ENCODE measurements at places on chromosomes 11 and 22.
A peak's percentile ranks its signal among the peaks of the same experiment; 100 is the strongest.

- no peak for DNase-seq
Measured at GRCh38 chr22:45970705-45971407, 6.1 kb downstream of the WNT7B start.

DNA sequence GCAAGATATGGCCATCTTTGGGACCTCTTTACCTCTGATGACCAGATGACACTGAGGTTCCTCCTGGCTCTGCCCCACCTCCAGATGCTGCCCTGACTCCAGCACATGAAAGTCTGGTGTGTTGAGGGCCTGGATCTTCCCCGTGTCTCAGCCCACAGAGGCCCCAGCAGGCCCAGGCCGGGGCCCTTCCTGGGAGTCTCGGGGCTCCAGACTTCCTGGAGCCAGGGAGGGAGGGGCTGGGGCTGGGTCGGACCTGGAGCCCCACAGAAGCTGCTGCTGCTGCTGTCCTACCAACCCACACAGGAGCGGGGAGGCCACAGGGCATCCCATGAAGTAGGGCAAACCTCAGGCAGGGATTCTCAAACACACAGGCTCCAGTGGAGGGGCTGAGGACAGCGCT is 32.2 kb upstream of the WNT11 start:
- DNase-seq, result no peak

DNA sequence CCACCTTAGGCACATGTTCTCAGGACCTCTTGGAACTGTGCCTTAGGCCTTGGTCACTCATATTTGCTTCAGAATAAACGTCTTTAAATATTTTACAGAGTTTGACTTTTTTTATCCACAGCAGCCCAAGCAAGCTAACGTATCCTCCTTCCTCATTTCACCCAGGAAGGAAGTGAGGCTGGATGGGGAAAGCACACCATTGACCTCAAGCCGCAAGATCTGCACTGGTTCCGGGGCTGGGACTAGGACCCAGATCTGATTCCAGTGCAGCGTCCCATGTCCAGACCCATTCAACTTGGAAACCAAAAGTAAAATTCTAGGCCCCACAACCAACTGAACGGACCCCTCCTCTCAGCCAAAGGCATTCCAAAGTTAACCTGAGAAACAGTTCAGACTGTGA is 2.4 kb upstream of the LGALS12 start:
- no peak for DNase-seq

DNA sequence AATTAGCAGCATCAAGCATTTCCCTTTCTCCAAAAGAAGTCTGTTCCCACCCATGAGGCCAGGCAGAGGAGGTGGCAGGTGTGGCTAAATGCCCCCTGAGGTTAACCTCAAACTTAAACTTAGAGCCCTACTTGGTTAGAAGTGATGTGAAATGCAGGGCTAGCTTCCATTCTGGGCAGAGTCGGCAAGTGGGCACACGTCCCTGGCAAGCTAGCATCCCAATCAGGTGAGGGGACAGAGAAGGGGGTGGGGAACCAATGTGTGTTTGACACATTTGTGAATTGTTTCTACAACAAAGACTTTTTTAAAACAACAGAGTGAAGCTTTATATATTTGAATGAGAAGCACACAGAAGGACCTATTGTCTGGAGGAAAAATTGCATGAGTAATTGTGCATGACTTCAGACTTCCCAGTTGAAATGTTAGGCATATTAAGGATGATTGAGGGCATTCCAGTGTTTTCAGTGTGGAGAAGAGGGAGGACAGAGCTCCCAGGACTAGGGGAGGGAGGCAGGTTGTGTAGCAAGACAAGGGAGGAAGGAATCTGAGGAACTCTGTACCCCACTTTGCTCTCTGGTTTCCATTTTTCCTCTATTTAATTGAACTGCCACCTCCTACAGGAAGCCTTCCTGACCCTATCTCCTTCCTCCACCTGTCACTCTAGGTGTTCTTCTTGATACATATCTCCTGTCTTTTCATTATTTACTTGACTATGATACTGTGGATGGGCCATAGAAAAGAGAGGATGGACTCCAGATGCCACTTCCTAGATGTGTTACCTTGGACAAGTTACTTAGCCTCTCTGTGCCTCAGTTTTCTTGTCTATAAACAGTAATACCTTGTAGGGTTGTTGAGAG is 83.3 kb upstream of the PICALM start:
- peak; percentile 49 for DNase-seq

GRCh38 chr22:49894322-49895054 is 23.8 kb downstream of the ALG12 start:
- no peak for DNase-seq

DNA sequence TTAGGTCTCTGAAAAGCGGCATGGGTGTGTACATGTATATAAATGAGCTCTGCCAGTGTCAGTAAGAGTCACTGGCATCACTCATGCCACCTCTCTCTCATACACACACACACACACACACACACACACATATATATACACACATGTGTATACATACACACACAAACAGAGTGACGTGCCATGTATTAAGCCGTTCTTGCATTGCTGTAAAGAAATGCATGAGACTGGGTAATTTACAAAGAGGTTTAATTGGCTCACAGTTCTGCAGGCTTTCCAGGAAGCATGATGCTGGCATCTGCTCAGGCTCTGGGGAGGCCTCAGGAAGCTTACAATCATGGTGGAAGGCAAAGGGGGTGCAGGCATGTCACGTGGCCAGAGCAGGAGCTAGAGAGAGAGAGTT is 105.6 kb upstream of the NNMT start:
- DNase-seq, result no peak

- no peak for DNase-seq
Measured at GRCh38 chr11:83259559-83259958, 26.6 kb downstream of the CCDC90B start.

- no peak for DNase-seq
Measured at GRCh38 chr22:39132871-39133524, 19.5 kb downstream of the CBX7 start.

DNA sequence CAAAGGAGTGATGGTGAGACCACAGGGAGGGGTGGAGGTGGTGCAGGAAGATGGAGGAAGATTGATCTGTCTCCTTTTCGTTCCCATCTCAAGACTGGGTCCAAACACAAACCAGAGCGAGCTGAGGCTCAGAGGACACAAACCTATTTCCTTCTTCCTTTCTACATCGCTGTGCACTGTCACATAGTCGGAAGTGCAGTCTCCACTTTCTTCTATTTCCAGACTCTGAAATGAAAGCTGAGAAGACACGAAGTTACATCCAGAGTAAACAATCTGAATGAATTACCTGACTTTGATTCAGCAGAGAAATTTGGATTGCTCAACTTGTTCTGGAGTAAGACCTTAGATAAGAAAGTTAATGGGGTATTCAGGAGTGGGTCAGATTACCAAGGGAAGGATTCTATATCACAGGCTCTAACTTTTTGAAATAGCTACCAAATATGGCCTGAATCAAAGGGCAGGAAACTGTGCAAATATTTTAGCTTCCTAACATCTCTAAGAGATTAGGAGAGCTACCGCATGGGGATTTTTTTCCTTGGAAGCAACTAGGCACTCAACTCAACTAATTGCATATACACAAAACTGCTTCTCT is 14.4 kb downstream of the OVCH2 start:
- no peak for DNase-seq

DNA sequence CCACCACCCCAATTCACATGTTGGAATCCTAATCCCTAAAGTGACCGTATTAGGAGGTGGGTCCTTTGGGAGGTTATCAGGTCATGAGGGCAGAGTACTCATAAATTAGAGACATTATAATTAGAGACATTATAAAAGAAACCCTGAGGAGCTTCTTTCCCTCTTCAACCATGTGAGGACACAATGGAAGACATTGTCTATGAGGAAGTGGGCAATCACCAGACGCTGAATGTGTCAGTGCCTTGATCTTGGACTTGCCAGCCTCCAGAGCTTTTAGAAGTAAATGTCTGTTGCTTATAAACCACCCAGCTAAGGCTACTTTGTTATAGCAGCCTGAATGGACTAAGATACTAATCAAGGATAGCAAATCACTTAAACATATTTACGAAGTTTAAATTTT is 14.8 kb downstream of the GAB2 start:
- DNase-seq, result no peak

- DNase-seq, result no peak
Measured at GRCh38 chr11:47607380-47607779, 13.2 kb upstream of the C1QTNF4 start.

- no peak for DNase-seq
Measured at GRCh38 chr11:126153972-126154371, 57.5 kb downstream of the RPUSD4 start.

DNA sequence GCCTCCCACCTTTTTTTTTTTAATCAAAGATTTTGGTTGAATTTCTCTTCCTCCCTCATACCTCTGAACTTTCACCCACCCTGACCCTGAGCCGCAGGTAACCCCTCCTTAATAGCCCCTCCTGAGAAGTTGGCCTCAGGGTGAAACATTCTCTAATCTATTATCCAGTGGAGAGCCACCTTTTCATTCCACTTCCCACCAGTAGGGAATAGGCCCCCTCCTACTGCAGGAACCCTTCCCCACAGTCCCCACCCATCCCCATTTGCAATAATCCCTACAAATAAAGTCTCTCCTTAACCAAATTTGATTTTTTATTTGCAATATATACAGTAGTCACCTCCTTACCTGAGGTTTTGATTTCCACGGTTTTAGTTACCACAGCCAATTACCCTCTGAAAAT is 2.1 kb upstream of the SLC35F2 start:
- no peak for DNase-seq

DNA sequence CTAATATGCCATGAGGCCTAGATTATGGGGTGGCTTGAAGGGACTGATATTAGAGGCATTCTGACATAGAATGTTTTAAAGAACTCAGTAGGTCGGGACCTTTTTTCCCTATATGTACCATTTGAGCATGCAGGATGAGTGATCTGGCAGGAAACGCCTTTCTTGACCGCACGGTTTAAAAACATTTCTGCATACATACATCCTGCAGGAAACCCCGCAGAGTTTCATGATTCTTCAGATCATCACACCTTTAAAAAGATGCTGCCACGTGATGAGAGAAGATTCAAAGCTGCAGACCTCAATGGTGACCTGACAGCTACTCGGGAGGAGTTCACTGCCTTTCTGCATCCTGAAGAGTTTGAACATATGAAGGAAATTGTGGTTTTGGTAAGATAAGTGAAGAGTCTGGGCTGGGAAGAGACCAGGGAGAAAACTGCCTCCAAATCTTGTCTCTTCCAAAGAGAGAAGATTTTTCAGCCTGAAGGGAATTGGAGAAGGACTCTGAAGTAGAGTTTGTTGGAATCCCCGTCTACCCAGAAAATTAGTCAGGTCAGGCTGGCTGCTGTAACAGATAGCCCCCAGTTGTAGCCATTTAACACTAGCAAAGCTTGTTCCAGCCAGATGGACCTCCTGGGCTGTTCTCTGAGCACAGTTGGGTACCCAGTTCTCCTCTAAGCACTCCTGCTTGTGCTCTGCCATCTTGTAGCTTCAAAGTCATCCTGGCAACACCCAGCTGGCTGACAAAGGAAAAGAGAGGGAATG is 7.4 kb downstream of the RCN1 start:
- DNase-seq, result no peak

GRCh38 chr11:4146070-4146771 is 51.6 kb downstream of the RRM1 start:
- DNase-seq, result no peak

DNA sequence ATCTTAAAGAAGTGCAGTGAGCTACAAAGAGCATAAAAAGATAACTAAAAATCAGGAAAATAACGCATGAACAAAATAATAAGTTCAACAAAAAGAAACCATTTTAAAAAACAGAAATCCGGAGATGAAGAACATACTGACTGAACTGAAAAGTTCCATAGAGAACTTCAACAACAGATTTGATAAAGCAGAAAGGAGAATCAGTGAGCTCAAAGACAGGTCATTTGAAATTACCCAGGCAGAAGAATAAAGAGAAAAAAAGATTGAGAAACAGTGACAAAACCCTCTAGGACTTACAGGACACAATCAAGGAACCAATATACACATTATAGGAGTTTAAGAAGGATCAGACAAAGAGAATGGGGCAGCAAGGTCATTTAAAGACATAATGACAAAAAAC is 334.3 kb downstream of the NTM start:
- DNase-seq, result no peak

GRCh38 chr11:71454470-71455113 is 1.6 kb downstream of the NADSYN1 start:
- DNase-seq, result no peak

DNA sequence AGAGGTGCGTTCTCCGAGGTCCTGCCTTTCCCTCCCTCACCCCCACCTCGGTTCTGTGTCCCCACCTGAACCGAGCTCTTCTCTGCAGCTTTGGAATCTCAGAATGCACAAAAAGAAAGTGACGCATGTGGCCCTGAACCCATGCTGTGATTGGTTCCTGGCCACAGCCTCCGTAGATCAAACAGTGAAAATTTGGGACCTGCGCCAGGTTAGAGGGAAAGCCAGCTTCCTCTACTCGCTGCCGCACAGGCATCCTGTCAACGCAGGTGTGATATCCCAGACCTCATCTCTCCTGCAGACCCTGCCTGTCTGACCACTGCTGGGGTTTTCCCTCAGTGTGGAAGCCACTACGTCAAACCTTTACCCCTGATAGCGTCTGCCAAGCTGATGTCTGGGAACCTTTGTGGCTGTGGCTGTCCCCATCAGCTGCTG is 13.9 kb downstream of the ACP2 start:
- DNase-seq, result no peak

DNA sequence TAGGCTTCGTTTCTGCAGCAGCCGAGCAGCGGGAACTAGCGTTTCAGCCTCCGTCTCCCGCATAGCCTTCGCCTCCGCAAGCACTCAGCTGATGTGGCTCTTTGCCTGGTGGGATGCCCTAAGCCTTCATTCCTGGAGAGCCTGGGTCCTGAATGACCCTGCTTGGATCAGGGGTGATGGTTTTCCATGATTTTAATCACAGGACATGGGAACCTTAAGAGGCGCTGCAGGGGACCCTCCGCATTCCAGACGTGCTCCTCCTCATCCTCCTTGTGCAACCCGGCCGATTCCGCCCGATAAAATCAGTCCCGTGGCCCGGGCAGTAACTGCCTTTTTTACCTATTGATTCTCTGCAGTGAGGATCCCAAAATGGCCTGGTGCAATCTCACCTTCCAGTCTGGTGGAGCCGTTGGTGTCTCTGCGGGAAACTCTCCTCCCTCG is 8.2 kb downstream of the C11orf21 start:
- no peak for DNase-seq

GRCh38 chr22:42171417-42171816 is 40.8 kb upstream of the CYP2D6 start:
- no peak for DNase-seq

DNA sequence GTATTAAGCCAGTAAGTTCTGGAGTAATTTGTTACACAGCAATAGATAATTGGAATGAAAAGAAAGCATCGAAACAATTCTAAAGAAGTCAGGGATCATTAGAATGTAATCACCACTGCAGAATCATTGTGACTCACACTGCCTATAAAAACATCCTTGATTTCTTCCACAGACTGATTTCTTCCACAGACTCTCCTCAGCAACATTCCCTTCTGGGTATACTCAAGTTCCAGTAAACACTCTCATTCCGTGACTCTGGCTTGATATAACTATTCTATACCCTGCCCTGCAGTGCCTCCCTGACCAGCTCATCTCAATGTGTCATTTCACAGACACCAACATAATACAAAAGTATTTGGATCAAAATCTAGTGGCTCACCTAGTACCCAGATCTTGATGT is 120.5 kb downstream of the BBOX1 start:
- no peak for DNase-seq

GRCh38 chr22:50438305-50439275 is 36.2 kb downstream of the SBF1 start:
- DNase-seq, result no peak

- no peak for DNase-seq
Measured at GRCh38 chr11:32576456-32576855, 7.2 kb upstream of the EIF3M start.

- no peak for DNase-seq
Measured at GRCh38 chr11:46210133-46210636, 67.3 kb upstream of the CREB3L1 start.

- no peak for DNase-seq
Measured at GRCh38 chr11:106309070-106309684, 231.7 kb downstream of the AASDHPPT start.
